Cerebellar cortex (tissue), 1 donor: ENCODE measurements at places on chromosomes 4 and X.

GRCh38 chrX:10482708-10483107 is 137.7 kb downstream of the MID1 start:
- no peak for DNase-seq

DNA sequence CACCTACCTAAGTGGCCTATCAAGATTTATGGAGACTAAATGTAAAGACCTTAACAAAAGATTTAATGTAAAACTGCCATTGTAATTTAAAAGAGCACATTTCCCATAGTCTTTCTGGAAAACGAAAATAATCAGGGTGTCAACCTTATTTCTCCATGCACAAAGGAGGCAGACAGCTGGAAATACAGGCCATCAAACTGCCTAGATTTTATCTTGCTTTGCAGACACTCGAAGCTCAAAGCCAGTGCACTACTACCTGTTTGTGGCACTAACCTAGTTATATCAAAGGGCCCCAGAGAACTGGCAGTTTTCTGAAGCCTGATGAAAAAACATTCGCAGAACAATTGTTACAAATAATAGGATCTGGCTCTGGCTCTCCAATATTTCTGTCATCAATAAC is 863.9 kb downstream of the STPG2 start:
- DNase-seq, result no peak

- no peak for DNase-seq
Observed at GRCh38 chr4:8132947-8133705, 25.5 kb downstream of the ABLIM2 start.

DNA sequence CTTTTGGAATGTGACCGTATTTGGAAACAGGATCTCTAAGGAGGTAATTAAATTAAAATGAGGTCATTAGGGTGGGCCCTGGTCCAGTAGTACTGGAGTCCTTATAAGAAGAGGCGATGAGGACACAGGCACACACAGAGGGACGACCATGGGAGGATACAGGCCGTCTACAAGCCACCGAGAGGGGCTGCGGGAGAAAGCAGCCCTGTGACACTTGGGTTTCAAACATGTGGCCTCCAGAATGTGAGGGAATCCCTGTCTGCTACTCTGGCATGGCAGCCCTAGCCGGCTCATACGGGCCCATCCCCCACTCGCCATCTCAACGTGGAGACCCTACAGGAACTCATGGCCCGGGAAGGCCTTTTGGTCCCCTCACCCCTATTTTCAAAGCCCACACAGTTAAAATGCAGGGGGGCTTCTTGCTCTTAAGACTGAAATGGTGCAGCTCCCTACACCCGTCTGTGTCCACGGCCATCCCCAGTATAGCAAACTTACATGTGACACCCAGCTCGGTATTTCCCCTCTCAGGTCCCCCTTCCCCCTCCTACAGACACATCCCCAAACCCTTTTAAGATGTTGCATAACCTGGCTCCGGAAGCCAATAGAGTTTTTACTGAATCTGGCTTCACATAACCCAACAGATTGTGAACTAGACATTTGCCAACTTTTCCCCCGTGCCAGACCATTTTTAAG is 124.1 kb upstream of the TBL1X start:
- DNase-seq, result peak; percentile 54

- DNase-seq, result no peak
Observed at GRCh38 chrX:9644335-9644734, 121.3 kb downstream of the GPR143 start.

DNA sequence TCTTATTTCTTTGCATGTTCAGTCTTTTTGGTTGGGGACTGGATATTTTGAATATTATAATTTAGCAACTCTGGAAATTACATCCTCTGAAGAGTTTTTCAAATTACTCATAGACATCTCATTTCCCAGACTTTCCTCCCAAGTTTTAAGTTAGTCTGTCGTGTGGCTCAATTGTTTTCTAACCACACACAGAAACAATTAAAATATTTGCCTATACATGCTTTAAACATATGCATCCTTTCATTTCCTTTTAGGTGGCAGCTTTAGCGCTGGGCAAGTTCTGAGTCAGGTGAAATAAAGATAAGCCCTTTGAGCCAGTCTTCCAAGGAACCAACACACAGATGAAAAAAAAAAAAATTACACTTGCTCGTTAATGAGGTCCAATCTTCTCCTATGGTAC is 307.0 kb upstream of the SPOCK3 start:
- DNase-seq, result no peak

- DNase-seq, result no peak
Observed at GRCh38 chr4:185398618-185399017, 2.0 kb downstream of the ANKRD37 start.

DNA sequence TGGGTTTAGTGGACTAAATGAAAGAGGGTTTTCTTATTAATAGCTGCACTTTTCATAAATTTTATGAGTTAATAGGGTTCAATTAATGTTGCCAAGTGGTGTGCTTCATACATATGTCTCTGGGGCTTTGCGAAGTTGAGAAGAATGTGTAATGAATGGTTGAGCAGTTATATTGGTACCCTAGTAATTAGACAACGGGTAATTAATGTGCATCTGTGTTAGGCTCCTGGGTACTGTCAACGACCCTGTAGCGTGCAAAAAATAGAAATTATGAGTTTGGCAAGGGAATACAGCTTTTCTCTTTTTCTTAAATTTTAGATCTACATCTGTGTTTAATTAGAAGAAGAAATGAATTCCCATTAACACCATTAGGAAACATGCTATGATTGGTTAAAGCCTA is 1027.7 kb downstream of the ARAP2 start:
- no peak for DNase-seq

GRCh38 chr4:155237567-155237966 is 29.1 kb downstream of the NPY2R start:
- DNase-seq, result no peak

- DNase-seq, result no peak
Observed at GRCh38 chr4:110268352-110268751, 69.9 kb upstream of the ELOVL6 start.

- peak; percentile 84 for DNase-seq
Observed at GRCh38 chr4:145538596-145538995, 56.9 kb downstream of the SMAD1 start.

- DNase-seq, result no peak
Observed at GRCh38 chrX:107600366-107600765, 27.9 kb upstream of the PRPS1 start.

GRCh38 chr4:119508281-119508680 is 120.3 kb downstream of the PDE5A start:
- no peak for DNase-seq

DNA sequence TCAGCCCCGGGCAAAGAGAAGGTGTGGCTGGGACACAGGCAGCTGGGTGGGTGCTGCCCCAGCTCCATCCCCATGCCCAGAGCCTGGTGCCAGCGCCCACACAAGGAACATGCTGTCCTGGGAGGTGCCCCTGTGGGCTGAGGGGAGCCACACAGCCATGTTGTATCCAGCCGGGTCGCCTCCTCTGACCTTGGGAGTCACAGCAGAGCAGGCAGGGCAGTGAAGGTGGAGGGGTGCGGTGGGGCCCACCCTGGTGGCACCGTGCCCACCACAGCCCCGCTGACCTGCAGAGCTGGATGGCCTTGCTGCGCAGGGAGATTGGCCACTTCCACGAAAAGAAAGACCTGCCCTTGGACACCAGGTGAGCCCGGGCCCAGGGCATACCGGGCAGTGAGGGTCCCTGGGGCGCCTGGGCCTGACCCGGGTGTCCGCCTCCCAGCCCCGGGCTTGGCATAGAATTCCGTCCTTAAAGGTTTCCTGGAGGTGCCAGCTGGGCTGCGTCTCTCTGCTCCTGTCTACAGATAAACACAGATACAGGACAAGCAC is 18.7 kb upstream of the ADD1 start:
- DNase-seq, result no peak

DNA sequence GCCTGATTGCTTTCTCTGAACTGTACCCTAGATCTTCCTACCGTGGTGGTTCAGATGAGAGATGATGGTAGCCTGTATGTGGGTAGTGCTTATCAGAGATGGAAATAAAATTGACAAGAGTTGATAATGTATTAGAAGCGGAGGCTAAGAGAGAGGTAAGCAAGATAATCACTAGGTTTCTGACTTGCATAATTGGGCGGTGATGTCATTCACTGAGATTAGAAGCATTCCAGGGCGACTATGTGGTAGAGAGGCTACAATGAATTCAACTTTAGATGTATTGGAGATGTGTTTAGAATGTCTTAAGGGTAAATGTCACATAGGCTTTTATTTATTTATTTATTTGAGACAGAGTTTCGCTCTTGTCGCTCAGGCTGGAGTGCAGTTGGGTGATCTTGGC is 415 bp upstream of the TENM3 start:
- DNase-seq, result no peak

DNA sequence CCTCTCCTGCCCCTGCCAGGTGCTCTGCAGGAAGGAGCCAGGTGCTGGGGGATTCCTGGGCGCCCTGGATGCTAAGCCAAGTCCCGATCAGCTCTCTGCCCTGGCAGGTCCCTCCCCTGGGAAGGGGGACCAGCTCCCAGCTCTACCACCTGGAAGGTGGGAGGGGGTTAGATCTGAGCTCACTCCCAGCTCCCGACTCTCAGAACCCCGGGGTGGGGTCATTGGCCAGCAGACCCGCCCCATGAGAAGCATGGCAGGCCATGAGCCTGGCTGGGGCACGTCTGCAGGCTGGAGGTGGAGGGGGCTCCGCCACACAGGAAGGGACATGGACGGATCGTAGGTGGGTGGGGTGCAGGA is 83.4 kb upstream of the NKX1-1 start:
- no peak for DNase-seq

GRCh38 chr4:6172093-6172926 is 28.0 kb downstream of the JAKMIP1 start:
- no peak for DNase-seq

DNA sequence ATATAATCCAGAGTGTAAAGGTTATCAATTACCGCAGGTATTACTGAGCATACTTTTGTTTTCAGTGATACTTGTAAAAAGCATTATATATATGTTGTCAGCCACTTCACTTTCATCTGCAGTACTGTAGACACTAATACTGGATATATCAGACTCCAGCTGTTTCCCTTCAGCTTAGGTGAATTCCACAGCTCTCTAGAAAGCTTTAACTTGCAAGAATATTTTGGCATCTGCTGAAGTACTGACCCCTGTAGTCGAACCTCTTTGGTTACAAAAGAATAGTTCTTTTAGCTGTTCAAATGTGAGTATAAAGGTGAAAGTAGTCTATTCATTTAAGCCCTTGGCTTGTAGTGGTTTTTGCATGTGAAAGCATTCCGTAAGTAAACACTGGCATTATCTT is 1222.7 kb upstream of the TENM3 start:
- no peak for DNase-seq

GRCh38 chr4:109126856-109127255 is 175.6 kb downstream of the COL25A1 start:
- no peak for DNase-seq

GRCh38 chrX:103519389-103519788 is at the start of gene RAB40A:
Gene RAB40A, minus strand, starts transcription at chrX:103519489. Its CDS starts 18,733 bp downstream, at chrX:103500756.
- DNase-seq, result no peak

- no peak for DNase-seq
Observed at GRCh38 chrX:44742480-44743155, 101.2 kb upstream of the DUSP21 start.

GRCh38 chr4:1086011-1086410 is 27.4 kb downstream of the RNF212 start:
- DNase-seq, result no peak

- DNase-seq, result no peak
Observed at GRCh38 chrX:14220386-14220944, 190.8 kb upstream of the GEMIN8 start.

- no peak for DNase-seq
Observed at GRCh38 chr4:88352062-88352740, 26.5 kb upstream of the HERC6 start.

DNA sequence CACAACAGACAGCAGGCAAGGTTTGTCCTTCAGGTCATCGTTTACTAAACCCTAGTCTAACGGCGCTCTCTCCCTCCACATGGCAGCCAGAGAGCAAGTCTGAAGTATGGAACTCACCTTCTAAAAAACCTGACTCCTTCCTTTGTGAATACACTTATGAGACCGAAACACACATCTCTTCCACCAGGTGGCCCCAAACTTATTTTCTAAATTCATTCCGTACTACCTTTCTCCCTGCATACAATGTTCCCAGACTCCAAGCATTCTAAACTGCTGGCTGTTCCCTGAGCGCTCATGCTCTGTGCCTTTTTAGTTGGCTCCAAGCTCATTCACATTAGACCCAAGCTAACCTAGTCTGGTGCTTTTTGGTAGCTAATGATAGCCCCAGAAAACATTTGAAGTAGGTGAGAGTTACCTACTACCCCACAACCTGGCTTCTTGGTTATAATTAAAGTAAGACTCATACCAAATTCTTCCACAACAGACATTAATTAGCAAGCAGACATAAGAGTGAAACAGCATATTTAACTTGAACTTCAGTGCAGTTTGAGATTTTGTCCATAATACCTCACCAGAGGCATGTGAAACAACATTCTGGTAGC is 67.6 kb upstream of the DCLK2 start:
- peak; percentile 69 for DNase-seq

DNA sequence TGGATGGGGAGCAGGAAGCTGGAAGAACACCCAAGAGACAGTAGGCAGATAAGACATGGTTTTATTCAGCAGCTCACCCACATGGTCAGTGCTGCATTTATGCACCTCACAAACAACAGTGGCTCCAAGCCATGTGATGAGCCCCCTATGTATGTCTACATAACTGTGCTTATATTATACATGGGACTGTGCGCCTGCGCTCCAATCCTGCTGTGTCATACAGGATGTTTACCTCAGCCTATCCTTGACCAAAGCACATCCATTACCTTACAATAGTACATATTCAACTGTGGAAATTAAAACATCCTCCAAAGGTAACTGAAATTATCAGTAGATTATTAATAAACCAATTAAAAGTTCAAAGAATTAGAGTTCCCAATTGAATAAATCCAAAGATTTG is 44.1 kb upstream of the SGMS2 start:
- no peak for DNase-seq

- no peak for DNase-seq
Observed at GRCh38 chr4:21012851-21013331, 312.6 kb downstream of the PACRGL start.

GRCh38 chrX:39693298-39693697 is 404.5 kb downstream of the BCOR start:
- no peak for DNase-seq

- DNase-seq, result no peak
Observed at GRCh38 chr4:73836373-73837279, at the start of gene CXCL6. Gene CXCL6, plus strand, starts transcription at chr4:73836678. Its CDS starts 73 bp downstream, at chr4:73836751.

DNA sequence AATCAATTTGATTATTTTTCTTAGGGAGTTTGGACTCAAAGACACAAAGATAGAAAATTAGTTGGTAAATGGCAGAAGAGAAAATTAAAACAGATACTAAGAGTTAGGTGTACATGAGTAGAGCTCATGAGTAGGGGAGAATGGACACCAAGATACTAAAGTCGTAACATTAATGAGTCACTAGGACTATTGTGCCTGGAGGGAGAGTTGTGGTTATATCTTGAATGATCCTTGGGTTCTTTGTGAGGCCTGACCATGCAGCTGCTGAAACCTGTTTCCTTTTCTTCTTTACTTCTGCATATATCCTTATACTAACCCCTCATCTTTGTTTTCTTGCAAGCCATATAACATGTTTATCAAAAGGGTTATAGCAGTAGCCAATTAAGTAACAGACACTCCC is 532.8 kb downstream of the RPA4 start:
- no peak for DNase-seq

DNA sequence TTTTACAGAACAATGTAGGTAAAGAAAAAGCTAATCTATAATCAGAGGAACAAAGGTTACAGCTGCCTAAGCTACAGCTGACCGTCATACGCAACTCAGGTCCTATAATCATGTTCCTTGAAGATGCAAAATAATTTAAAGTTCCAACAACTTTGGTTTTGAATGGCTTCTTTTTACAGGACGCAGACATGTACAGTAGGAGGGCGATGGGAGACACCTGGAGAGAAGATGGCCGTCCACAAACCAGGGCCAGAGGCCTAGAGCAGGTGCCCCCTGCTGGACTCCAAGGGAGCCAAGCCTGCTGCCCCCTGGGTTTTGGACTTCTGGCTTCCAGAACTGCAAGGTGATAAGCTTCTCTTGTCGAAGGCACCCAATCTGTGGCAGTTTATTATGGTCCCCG is 10.6 kb downstream of the HGFAC start:
- DNase-seq, result no peak
